ENCODE measurements at places on chromosomes 12 and 14.

GRCh38 chr12:124848621-124849380 is 14.9 kb downstream of the SCARB1 start:
- DNase-seq, result no peak

- DNase-seq, result no peak
These were observed 223.5 kb downstream of the SLC41A2 start for GRCh38 chr12:104734541-104735095.

DNA sequence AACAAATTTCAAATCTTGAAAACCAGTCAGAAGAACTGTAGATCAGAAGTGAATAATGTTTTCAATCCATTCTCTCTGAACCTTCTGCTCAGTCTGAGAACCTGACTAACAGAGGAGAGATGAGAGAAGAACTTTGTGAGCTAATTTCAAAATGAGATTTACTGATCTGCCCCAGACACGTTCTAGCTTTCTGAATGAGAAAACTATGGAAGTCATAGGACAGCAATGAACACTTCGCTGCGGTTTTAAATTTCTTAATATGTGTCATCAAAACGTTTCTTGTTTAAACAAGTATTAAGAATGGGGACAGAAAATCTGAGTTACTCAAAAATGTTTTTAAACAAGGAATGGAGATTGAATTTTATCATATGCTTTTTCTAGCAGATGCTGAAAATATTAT is 66.6 kb upstream of the FAR2 start:
- DNase-seq, result no peak

GRCh38 chr14:85178864-85179263 is 351.1 kb upstream of the FLRT2 start:
- no peak for DNase-seq

GRCh38 chr14:103185051-103186029 is 62.1 kb downstream of the TNFAIP2 start:
- peak; percentile 41 for DNase-seq

DNA sequence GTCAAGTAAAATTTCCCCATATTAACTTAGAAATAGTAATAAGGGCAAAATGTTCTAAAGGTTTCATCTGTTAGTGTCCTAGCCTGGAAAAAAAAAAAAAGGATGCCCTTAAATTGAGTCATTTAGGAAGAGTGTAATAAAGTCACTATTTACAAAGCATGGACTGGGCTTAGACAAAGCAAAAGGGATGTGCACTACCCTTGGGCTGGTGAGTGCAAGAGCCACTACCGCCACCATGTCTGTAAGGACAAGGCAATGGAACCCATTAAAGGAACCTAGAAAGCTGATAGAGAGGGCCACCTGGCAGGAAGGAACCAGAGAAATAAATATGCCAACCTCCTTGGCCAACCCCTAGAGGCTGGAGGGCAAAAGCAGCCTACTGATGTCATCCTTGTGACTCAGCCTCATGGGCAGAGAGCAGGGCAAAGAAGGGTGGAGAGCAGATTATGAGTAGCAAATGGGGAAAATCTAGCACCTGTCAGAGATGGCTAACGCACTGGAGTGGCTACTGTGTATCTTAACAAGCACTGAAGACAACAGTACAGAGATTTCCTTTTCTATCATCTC is 59.5 kb upstream of the FUT8 start:
- DNase-seq, result no peak

GRCh38 chr14:104316121-104316722 is 177.8 kb downstream of the KIF26A start:
- DNase-seq, result no peak

DNA sequence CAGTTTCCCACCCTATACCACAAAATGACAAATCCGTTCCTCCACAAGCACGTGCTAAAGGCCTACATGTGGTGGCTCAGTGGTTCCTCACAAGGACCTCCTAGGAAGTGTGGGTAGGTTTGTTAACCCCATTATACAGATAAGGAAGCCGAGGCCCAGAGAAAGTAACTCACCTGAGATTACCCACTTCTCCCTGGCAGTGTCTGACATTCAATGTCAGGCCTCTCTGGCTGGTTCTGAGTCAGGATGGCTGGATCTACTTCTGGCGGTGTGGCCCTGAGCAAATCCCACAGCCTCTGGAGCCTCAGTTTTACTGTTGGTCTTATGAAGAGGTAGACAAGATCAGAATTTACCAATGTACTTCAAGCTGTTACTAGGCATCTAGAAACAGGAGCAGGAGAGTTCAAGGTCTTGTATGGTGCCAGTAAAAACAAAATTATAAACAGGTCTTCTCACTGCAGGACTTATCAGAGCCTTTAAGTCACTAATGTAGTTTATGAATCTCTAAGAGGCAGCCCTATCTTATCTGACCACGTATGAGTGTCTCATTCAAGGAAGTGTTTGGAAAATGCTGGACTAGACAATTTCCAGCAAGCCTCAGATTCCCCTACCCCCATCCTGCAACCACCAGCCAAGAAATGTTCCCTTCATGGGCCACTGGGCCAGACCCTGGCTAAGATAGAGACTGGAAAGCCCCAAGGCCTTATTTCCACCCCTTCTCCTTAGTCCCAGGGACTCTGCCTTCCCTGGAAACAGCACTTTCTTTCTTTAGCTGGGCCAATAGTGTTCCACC is 4.2 kb downstream of the HSPB8 start:
- DNase-seq, result no peak

GRCh38 chr12:2140858-2141519 is 88.2 kb downstream of the CACNA1C start:
- DNase-seq, result no peak

GRCh38 chr12:15648558-15648957 is 140.6 kb downstream of the EPS8 start:
- no peak for DNase-seq

- no peak for DNase-seq
These were observed 159.5 kb downstream of the ANO2 start for GRCh38 chr12:5785601-5786000.

- no peak for DNase-seq
These were observed 15.8 kb upstream of the TEX22 start for GRCh38 chr14:105382343-105383082.

DNA sequence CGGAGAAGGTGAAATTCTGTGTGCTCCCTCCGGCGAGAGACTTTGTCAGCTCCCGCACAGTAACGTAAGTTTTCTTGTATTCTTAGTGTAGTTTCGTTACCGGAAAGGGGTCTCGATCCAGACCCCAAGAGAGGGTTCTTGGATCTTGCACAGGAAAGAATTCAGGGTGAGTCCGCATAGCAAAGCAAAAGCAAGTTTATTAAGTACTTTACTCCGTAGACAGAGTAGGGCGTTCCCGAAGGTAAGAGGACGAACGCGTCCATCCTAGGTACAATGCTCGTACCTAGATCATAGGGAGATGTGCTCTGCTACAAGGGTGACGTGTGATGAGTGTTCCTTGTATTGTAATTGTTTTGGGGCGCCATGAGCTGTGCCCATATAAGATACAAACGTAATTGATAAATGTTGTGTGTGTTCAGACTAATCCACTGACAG is 293 bp downstream of the IFI27L1 start:
- no peak for DNase-seq

- DNase-seq, result no peak
These were observed 240.3 kb downstream of the SLC15A4 start for GRCh38 chr12:128583453-128583852.

DNA sequence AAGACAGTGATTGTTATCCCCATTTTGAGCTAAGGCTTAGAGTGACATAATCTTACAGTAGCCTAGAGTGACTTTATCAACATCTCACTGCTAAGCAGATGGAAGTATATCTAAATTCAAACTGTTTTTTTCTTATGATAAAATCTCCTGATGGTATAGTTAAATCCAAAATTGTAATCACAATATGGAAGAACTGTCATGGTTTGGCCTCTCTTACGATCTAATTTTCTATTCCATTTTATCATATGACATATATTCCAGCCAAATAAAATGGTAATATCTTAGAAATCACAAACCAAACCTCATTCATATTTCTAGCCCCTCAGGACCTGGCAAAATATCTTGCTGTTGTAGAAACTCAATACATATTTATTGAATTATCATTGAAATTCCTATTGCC is 864.7 kb downstream of the SLC6A15 start:
- DNase-seq, result no peak

GRCh38 chr14:82676403-82676802 is 1142.8 kb upstream of the SEL1L start:
- no peak for DNase-seq

DNA sequence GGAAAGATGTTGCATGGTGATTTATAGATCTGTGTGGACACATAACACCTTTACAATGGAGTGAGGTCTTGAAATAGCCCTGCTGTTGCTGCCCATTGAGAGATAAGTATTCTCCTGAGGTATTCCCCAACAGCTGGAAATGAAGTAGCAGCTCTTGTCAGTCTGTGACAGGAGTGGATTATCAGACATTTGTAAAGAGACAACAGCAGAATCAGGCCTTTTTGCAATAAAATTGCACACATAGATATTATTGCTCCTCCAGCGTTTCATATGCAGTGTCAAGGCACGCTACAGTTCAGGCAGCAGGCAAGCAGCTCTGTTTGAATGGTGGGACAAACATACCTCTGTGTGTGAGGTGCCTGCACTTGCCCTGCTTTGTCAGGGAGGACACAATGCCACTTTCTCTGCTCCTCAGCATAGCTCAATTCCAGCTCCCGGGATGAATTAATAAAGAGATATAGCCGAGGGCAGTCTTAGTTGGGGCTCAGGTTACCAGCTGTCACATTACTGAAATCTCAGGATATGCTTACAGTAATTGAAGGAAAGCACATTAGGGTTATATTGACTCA is 49.4 kb downstream of the BICD1 start:
- DNase-seq, result no peak

GRCh38 chr14:50967790-50968189 is 23.5 kb upstream of the PYGL start:
- DNase-seq, result no peak

GRCh38 chr12:29782285-29782870 is 1.4 kb downstream of the TMTC1 start:
- DNase-seq, result peak; percentile 68

DNA sequence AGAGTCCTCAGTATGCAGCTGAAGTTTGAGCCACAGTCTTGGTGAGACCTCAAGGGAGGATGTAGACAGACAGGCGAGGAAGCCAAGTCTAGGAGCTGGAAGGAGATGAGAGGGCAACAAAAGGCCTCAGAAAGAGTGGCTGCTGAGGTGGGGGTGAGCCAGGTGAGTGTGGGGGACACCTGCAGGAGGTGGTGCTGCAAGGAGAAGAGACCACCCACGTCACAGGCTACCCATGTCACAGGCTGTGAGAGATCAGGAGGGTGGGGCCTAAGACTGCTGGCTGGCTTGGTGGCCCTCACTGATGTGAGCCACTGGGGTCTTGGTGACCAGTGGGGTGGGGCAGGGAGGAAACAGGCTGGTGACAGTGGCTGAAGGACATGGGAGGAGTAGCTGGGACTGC is 97.3 kb downstream of the KIF26A start:
- DNase-seq, result no peak

DNA sequence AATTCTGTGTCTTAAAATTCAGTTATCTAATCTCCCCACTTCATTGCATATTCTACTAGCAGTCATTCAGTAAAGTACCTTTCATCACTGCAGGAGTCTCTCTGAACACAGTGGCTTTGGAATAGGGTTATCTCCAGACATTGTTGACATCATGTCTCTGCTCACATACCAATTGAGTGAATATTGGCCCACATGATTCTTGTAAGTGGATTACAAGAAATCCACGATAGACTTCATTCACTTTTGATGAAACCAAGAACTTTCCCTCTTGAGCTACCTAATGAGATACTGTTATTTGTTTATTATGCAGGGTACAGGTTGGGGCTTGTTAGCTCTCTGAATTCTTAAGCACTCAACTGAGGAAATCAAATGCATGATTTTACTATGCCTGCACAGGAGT is 284.9 kb downstream of the RAD51B start:
- peak; percentile 87 for DNase-seq

DNA sequence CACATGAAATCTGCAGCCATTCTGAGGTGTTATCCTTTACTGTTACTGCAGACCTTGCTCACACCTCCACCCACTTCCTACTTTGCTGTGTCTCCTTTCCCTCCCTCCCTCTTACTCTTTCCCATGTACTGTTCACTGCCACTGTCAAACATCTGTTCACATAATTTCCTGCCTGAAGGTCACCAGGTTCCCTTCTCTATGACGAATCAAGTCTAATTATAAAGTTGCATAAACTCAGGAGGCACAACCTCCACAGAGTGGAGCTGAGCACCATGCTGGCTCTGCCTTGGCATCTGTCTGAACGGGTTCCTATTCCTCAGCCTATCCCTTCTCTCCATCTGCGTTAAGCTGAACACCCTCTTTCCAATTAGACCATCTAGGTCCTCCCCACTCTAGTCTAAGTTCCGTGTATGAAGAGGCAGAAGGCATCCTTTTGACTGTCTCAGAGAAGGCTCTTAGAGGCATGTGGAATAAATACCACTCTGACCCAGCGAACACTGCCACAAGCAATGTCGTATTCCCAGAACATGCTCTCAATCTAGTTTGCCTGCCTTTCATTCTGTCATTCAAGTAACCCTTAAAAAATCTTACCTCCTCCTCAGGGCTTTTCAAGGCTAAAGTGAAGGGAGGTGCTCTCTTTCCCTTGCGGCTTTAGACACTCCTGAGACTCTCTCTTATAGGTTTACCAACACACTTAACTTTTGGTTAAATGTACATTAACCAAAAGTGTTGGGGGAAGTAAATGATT is 48.7 kb downstream of the ACADS start:
- no peak for DNase-seq

DNA sequence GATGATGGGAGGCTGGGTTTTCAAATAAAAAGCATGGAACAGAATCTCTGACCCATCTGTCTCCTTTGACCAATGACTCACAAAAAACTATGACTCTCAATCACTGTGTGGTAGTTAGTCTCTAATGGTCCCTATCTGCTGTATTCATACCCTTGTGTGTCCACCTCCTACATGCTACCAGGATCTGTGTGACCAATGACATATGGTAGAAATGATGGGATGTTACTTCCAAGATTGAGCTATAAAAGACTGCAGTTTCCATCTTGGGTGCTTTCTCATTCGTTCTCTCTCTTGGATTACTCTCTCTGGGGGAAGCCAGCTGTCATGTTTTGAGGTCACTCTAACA is 144.7 kb upstream of the BTG1 start:
- no peak for DNase-seq

- DNase-seq, result no peak
These were observed 19.4 kb downstream of the NCKAP5L start for GRCh38 chr12:49808686-49809380.

- peak; percentile 51 for DNase-seq
These were observed 137.6 kb upstream of the TMTC1 start for GRCh38 chr12:29921307-29921706.

- DNase-seq, result no peak
These were observed 27.6 kb downstream of the EML1 start for GRCh38 chr14:99820702-99821331.

DNA sequence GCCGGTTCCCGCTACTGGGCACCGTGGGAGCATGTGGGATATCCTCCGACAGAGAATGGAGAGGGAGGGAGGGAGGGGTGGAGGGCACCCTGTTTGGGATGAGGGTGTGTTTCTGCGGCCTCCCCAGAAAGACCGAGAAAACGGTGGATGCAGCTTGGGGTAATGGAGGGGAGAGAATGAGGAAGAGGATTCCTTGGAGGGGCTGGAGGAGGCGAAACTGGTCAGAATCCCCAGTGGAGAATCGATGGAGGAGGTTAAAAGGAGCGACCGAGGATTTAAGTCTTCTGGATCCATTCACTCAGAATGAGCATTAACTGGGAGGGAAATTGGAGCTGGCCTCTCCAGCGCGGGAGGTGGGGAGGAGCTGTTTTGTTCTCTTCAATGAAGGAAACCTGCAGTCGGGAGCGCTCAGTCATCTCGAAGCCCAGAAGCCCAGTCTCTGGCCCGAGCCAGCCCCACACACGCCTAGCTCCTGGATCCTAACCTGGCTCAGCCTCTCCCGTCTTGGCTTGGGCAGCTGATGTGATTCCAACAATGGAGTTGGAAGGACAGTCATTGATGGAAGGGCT is 581 bp downstream of the ARG2 start:
- DNase-seq, result no peak

Measured in fibroblast of skin of right biceps (primary cell).